NCI-H524 treated with DMSO at 0.1 percent for 48 hours (cell line): ENCODE measurements at places on chromosomes 7 and 10.

DNA sequence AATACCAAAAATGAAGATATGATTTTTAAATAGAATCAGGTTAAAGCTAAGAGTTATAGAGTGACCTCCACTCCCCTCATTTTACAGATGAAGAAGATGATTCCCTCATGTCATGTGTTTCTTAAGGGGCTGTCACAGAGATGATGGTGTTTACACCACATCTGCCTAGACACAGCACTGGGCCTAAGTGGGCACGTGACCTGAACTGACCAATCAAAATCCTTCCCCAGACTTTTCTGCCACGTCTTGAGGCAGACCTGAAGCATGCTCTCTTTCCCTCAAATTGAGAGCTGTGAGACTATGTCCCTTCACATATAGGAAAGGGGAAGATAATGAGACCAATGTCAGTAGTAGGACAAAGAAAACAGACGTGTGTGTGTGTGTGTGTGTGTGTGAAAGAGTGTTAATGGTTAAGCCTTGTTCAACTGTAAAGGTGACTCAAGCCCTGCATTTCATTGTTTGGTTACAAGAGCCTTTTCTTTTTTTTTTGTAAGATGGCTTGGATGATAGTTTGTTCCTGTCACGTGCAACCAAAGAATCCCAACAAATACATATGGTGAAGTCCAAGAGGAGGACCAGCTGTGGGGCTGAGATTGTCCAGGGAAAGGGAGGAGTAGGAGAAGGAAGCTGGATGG lies 172.8 kb upstream of the AOAH start:
- no peak for DNase-seq

DNA sequence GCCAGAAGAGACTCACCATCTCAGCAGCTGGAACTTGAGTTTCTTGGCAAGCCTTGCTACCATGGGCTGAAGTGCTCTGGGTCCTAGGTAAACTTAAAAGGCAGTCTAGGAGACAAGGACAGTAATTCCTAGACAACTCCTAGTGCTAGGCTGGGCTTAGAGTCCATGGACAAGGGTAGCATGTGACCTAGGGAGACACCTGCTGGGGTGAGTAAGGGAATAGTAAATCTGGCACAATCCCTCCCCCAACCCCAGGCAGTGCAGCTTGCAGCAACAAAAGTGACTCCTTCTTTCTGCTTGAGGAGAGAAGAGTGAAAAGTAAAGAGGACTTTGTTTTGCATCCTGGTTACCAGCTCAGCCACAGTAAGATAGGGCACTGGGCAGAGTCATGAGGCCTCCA lies 316.5 kb upstream of the IMMP2L start:
- DNase-seq: no peak

DNA sequence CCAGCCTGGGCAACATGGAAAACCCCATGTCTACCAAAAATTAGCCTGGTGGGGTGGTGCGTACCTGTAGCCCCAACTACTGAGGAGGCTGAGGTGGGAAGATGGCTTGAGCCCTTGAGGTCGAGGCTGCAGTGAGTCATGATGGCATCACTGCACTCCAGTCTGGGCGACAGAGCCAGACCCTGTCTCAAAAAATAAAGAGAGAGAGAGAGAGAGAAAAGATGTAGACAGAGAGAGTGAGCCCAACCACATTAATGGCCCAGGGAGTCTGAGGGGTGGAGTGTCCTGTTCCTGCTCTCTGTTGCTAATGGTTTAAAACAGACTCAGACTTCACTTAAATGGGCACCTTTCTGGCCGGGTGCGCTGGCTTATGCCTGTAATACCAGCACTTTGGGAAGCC lies 455.7 kb upstream of the GALNT17 start:
- no peak for DNase-seq

- DNase-seq: no peak
Measured at GRCh38 chr10:52212802-52213201, 101.3 kb upstream of the DKK1 start.

GRCh38 chr7:133233142-133233541 lies 19.7 kb upstream of the EXOC4 start:
- no peak for DNase-seq

GRCh38 chr10:63707254-63707910 lies 186.2 kb downstream of the REEP3 start:
- DNase-seq: no peak

GRCh38 chr7:28618383-28618782 lies 206.1 kb downstream of the CREB5 start:
- DNase-seq: no peak

- DNase-seq: peak; percentile 16
Measured at GRCh38 chr7:28093623-28094232, 86.9 kb downstream of the JAZF1 start.

- no peak for DNase-seq
Measured at GRCh38 chr7:67566101-67566500, 569.5 kb downstream of the TYW1 start.

DNA sequence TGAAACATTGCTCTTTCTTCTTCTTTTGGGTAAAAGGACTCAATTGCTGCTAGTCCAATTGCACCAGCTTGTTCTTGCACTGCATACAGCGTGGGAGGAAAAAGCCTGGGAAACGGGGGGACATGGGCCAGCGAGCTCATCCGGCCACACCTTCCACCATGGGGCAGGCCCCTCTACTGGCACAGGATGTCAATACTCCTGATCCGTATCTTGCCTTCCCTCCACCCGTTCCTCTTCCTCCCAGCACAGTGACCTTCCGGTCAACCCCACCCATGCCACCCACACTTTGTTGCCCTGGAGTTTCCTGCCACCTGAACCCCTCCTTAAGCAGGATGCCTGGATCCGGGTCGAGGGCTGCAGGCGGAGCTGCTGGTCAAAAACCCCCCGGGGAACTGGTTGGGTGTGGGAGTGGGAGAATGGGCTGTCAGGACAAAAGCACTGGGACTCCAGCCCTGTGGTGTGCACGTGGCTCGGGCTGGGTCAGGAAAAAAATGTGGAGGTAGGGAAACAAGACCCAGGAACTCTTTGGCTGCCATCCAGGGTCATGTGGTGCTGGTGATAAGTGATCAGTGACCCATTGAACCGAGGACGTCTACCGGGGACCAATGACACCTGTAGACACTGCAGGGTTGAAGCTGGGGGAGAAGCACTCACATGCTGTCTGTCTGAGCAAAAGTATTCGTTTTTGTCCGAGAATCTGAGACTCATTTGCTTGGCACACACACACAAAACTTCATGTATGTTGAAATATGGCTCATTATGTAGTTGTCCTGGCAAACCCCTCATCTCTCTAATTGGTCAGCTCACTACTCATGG lies 8.1 kb downstream of the IL2RA start:
- DNase-seq: no peak
